Urinary bladder (tissue), 4 donors: ENCODE measurements at places on chromosomes 4 and X. TPM values are rescaled to one million over a fixed set of nuclear protein-coding genes. Genes with fewer than 3 reads are reported as not detected.

GRCh38 chrX:47202877-47203276 is 9.2 kb downstream of the UBA1 start:
- no peak for DNase-seq

NIPAL1 gene
- total RNA-seq = 13.7 TPM

- no peak for DNase-seq
Observed at GRCh38 chrX:96835660-96836289, 47.9 kb upstream of the RPA4 start.

DNA sequence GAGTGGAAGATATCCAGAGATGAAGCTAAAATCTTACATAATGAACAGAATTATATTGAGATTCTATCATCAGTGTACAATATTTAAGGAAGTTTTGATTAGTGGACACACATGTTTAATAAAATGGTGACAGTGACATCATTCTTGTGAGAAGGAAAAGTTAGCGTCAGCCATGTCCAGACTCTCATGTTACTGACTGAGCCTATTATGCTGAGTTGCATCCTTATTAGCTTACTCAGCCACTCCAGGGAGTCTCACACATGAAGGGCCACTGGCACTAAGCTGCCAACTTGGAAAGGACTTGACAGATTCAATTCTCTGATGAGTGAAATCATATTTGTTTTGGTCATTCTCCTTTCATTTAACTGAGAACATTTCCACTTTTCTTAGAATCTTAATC is 170.6 kb downstream of the BANK1 start:
- DNase-seq = no peak

CYLC1 gene
- total RNA-seq = not detected

- no peak for DNase-seq
Observed at GRCh38 chr4:119189638-119190037, 22.9 kb upstream of the USP53 start.

DNA sequence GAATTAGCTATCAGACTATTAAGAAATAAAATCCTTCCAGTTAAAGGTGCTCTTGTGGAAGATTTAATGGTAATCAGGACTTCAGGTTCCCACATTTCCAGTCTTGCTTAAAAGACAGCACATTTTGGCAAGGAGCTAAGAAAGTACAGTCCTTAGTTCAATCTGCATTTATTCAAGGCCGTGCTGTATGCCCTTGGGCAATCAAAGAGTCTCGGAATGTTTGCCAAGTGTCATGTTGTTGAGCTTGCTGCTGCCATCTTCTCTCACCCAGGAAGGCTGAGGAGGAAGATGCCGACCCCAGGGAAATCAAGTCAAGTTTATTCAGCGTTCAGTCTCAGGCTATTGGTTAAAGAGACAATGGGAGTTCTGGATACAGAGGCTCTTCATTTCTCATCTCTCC is 388.1 kb upstream of the IGFBP7 start:
- DNase-seq = no peak

- DNase-seq = no peak
Observed at GRCh38 chr4:22336822-22337221, 179.0 kb downstream of the ADGRA3 start.

DNA sequence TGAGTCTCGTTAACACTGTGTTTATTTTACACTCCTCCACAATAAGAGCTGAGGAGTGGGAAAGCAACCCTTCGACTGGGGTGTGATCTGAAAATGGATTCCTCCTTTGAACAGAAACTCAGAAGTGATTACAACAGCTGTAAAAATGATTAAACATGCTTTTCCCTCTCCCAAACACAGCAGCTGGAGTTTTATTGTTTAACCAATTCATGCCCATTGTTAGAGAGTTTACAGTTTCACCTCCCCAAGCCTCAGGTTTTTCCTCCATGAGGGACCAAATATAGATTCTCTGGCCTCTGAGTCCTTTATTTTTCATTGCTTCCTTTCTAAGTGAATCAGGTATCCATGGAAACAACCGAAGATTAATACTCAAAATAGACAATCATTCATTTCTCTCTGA is 263.0 kb upstream of the TAPT1 start:
- no peak for DNase-seq

GRCh38 chr4:106286611-106287010 is 29.4 kb downstream of the TBCK start:
- DNase-seq = no peak

- no peak for DNase-seq
Observed at GRCh38 chr4:15501941-15502340, 32.3 kb downstream of the CC2D2A start.

DNA sequence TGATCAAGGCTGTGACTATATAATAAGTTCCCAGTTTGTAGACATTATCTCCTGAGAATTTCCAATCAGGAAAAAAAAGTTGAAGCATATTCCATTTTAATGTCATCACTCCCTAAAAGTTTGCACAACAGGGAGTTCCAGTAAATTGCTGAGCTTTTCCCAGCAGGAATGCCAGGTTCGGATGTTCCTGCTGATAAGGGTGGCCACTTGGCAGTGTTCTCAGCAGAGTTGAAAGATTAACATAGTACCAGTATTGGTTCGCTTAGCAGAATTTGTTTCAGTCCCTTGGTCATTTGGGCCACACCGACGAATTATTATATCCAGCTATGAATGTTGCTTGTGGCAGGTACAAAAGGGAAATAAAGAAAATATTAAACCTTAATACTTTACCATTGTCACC is 5.2 kb upstream of the CXCL2 start:
- DNase-seq = no peak

DNA sequence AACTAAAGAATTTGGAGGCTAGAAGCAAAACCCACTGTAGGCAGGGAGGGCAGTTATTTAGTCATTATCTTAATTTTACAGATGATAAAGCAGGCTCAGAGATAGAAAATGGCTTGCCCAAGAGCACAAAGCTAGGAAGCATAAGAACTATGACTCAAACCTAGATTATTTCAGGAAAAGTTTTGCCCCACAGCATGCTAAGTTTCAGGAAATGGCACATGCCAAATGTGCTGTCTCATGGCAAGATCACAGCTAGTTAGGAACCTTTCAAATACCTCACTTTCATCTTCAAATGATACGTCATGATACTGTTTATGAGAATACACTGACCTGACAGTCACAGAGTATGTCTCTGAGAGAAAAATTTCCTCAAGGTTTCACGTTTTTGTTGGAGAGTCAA is 78.5 kb upstream of the SPANXC start:
- DNase-seq = no peak

DNA sequence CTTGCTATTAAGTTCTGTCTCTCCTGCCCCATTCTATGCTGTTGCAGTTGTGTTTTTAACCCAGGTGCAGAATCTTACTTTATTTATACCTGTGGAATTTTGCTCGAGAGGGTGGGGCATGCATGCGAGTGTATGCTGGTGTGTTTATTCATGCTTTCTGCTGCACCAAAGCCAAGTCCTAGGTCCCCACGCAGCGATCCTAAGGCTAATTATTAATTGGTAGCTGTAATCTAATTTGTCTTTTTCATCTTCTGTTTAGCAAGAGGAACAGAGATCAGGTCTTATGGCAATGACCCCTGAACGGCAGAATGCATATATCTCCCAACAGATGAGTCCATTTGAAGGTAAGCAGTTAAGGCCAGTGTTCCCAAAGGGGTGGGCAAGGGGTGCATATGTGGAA is 58.7 kb upstream of the MTM1 start:
- no peak for DNase-seq

S100P gene
- 88.9 TPM for total RNA-seq

DNA sequence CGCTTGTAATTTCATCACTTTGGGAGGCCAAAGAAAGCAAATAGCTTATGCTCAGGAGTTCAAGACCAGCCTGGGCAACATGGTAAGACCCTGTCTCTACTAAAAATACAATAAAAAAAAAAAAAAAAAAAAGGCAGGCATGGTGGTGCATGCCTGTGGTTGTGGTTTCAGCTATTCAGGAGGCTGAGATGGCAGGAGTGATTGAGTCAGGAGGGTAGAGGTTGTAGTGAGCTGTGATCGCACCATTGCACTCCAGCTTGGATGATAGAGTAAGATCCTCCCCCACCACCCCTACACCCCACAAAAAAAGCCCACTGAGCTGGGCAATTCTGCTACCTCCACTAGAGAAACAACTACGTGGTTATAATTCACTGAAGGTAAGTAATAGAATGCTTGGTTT is 118.8 kb upstream of the PCDH18 start:
- DNase-seq = no peak

FAT1 gene
- 215 TPM for total RNA-seq

CENPI gene
- total RNA-seq = 19.6 TPM

GRCh38 chr4:128378668-128379067 is 91.1 kb upstream of the PGRMC2 start:
- DNase-seq = no peak

DNA sequence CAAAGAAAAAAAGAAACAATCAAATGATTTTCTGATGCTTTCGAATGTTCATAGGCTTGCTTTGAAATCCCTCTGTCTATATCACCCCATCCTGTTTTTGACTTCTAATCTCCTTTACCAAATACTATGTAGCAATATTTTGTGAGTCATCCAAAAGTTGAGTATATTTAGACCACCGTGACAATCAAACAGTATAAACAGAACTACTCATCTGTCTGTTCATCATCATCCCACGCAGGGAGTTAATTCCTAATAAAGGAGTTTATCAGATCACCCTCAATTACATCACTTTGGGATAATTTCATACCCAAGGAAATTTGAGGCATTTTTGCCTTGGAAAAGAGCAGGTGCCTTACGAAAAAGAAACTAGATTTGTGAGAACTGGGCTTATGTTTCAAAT is 212.9 kb downstream of the CBR4 start:
- DNase-seq = no peak

GRCh38 chr4:85298037-85298436 is 176.9 kb upstream of the ARHGAP24 start:
- DNase-seq = no peak

GRCh38 chr4:189838821-189839497 is 101.7 kb upstream of the FRG1 start:
- no peak for DNase-seq

- no peak for DNase-seq
Observed at GRCh38 chr4:1836650-1837049, 19.3 kb downstream of the LETM1 start.

SPIN2A gene
- 2.6 TPM for total RNA-seq

SORBS2 gene
- total RNA-seq = 83.4 TPM

- DNase-seq = no peak
Observed at GRCh38 chrX:41108007-41108406, 22.8 kb downstream of the USP9X start.

DNA sequence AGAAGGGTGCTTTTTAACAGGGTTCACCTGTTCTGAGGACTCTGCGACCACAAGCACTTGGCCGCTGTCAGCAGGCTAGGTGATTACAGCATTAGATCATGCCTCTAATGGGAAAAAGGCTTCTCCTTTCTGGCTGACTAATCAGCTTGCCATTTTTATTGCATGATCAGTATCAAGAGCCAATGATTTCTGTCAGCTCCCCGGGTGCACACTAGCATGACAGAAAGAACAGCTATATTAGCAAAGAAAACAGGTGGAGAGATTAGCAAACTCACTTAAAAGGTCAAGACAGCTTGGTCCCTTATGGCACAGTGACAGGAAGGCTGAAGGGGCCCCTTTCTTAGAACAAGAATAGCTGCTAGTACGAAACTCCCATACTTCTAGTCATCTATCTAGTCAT is 170.0 kb downstream of the SMIM20 start:
- peak; percentile 70 for DNase-seq

DNA sequence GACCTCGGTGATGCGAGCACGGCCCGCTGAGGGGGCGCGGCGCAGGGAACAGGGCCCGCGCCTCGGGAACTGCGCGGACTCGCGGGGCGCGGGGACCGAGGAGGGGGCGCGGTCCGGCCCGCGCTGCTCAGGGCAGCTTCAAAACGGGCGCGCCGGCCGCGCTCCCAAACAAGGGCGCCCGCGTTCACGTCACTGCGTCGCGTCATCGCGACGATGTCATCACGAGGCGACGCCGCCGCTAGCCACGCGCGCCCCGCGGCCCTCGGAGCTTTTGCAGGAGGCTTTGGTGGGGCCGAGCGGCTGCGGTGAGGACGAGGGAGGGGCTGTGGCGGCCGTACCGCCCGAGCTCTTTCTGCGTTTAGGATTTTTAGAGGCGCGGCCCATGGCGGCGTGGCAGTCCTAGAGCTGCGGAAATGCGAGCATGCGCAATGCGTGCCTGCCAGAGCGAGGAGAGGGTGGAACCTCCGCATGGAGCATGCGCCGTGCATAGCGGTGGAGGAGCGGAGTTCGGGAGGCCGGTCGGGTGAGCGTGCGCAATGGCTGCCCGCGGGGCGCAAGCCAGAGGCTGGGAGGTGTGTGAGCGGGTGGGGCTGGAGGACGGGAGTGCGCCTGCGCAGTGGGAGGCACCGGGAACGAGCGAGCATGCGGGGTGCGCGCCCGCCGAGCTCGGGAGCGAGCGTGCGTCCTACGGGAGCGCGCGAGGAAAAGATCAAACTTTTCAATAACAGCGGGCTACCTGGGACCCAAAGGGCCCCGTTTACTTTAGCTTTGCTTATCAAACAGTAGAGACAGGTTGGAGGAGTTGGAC is at the start of gene PPP2R3B:
TSS of gene PPP2R3B (minus strand) at position 140 of the 808 bp plus-strand sequence. CDS start 216 bp downstream, outside the sequence.
- peak; percentile 94 for DNase-seq

- no peak for DNase-seq
Observed at GRCh38 chrX:153924149-153924861, 1.8 kb downstream of the ARHGAP4 start.

- no peak for DNase-seq
Observed at GRCh38 chrX:16711893-16712547, 449 bp downstream of the CTPS2 start.

MND1 gene
- total RNA-seq = 9.6 TPM

GRCh38 chr4:72971572-72971971 is 97.9 kb downstream of the COX18 start:
- DNase-seq = no peak

TBC1D9 gene
- 68.0 TPM for total RNA-seq

- no peak for DNase-seq
Observed at GRCh38 chr4:181959121-181959520, 284.1 kb upstream of the TENM3 start.

- no peak for DNase-seq
Observed at GRCh38 chr4:182179105-182179504, 64.1 kb upstream of the TENM3 start.

CCDC110 gene
- 18.2 TPM for total RNA-seq

DNA sequence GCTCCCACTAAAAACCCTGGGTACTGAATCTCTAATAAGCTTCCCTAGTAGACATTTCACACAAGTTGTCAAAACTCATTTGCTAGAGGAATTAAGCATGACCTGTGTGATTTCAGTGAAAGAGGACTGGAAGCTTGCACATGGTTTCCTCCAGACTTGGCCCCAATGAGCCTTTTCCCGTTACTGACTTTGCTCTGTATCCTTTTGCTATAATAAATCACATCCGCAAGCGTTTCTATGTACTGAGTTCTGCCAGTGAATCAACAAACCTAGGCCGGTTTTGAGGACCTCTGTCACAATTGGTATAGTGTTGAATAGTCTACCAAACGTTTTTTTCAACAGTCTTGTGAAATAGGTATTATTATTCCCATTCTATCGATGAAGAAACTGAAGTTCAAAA is 8.2 kb downstream of the ATP11C start:
- no peak for DNase-seq

ITGB1BP2 gene
- 19.6 TPM for total RNA-seq

UGT8 gene
- total RNA-seq = 2.0 TPM
